ENCODE measurements at places on chromosomes 11 and 22.
A peak's percentile ranks its signal among the peaks of the same experiment; 100 is the strongest.

- no peak for DNase-seq
These were observed 121.5 kb upstream of the NARS2 start for GRCh38 chr11:78696177-78696576.

DNA sequence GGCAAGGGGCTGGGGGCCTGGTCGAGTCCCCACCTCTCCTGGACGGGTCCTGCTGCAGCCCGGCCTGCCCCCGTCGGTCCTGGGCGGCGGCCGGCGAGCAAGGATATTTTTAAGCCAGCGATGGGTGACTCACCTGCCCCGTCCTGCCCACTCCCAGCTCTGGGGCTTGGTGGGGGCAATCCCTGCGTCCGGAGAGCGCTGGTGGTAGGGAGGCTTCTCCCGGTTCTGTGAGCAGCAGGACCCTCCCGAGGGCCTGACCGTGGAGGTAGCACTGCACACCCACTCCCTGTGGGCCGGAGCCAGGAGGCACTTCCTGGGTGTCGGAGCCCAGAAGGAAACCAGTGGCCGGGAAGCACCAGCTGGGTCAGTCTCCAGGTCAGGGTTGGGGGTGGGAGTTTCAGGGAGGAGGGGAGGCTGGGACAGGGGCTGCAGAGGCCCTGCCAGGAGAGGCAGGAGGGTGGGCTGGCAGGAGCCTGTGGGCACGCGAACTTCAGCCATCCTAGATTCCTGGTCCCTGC lies 467 bp downstream of the EPS8L2 start:
- DNase-seq, result no peak

GRCh38 chr22:30224161-30224857 lies 22.2 kb downstream of the LIF start:
- DNase-seq, result no peak

- DNase-seq, result no peak
These were observed 256.9 kb downstream of the CADM1 start for GRCh38 chr11:115247361-115247760.

- no peak for DNase-seq
These were observed 17.3 kb downstream of the EPS8L2 start for GRCh38 chr11:723120-723883.

DNA sequence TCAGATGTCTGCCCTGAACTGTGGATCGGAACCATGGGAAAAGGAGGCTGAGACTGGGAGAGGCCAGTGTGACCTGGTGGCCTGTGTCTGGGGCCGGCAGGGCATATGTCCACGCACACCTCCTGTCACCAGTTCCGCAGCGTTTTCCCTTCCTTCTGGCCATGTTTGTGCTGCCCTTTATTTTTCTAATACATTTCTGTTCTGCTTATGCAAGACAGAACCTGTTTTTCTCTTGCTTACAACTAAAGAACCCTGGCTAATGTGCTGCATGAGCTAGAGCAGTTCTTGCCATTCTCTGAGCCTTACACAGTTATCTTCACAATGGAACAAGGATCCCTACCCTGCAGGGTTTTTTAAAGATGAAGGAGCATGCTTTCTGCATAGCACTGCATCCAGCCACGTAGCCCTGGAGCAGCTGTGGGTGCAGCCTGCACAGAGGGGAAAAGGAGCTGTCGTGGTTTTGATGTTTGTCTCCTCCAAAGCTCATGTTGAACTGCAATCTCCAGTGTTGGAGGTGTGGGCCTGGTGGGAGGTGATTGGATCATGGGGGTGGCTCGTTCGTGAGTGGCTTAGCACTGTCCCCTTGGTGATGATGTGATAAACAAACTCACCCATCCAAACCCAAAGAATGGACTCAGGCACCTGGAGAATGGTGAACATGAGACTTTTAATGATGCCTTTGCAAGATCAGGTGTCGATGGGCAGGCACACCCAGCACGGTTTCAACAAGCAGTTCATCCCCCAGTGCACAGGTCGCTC lies 84.8 kb upstream of the SHANK2 start:
- DNase-seq, result no peak

DNA sequence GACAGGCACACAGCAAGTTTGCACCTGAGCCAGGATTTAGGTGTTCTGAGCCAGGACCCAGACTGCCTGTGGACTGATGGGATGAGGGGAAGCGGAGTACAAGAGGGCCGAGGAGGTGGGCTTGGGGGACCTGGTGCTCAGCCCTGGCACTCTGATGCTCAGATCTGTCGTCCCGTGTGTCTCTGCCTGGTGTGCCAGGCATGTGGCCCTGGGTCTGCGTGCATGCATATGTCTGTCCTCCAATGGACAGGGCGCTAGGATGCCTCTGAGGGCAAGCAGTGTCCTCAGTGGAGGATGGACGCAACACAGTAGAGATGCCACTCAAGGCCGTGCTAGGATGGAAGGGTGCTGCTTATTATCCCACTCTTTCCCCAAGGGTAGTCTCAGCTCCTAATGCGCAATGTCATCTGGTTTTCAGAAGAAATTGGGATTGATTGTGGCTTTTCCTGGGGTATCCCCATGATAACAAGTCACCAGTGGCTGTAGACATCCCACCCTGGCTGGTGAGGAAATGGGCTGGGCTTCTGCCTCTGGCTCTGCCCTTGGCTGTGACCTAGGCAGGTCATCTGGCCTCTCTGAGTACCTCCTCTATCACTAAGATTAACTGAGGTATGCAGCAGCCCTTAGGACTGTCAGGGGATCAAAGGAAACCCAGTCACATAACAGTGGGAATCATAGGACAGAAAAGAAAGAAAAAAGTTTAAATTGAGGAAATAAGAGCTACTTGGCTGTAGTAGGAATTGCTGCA lies 35.7 kb upstream of the SUSD2 start:
- DNase-seq, result no peak

DNA sequence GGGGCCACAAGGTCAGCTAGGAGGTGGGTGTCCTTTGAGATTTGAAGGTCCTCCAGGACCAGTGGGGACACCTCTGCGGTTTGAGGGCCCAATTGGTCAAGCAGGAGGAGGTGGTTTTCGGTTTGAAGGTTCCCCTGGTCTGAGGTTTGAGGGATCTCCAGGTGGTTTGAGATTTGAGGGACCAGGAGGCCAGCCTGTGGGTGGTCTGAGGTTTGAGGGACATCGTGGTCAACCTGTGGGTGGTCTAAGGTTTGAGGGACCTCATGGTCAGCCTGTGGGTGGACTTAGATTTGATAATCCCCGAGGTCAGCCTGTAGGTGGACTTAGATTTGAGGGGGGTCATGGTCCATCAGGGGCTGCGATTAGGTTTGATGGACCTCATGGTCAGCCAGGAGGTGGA lies 11.8 kb downstream of the PCF11 start:
- DNase-seq, result no peak

GRCh38 chr11:15493066-15493465 lies 378.3 kb downstream of the INSC start:
- DNase-seq, result no peak

DNA sequence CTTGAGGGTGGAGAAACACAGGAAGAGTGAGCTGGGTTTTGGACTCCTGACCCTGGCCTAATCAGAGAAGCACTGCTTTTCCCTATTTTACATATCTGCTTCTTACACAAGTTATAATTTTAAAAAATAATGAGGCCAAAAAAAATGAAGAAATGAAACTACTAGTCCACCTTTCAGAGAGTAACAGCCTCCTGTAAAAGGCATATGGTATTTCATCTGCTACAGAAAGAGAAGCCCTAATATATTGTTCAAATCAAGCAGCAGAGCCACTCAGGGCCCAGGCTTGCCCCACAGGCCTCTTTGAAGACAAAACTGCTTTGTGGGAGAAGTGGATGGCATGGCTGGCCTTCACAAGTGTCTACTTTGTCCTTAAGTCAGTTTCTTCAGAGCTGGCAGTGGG lies 10.0 kb downstream of the DIXDC1 start:
- DNase-seq, result no peak

DNA sequence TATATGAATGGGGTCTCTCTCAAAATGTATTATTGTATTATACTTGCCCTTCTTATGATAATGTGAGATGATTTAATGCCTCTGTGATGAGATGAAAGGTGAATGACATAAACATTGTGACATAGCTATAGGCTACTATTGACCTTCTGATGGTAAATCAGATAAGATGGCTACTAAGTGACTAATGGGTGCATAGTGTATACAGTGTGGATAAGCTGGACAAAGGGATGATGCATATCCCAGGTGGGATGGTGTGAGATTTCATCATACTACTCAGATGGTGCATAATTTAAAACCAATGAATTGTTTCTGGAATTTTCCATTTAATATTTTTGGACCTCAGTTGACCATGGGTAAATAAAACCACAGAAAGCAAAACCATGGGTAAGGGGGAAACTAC lies 243.5 kb downstream of the SBF2 start:
- DNase-seq, result no peak

- no peak for DNase-seq
These were observed 30.5 kb upstream of the PPP2R1B start for GRCh38 chr11:111796696-111797095.

DNA sequence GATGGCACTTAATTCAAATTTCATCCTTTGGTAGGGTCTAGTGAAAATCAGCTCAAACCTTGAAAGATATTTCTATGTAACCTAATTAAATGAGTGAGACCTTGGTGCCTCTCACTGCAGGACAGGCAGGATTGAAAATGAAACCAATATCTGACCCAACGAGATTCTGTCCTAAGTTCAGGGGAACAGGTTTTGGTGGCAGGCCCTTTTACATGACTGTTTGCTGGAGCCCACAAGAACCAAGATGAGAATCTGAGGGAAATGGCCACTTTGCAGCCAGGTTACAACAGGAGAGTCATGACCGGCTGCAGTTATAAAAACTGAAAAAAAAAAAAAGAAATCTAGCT lies 130.2 kb downstream of the TRIM44 start:
- no peak for DNase-seq

DNA sequence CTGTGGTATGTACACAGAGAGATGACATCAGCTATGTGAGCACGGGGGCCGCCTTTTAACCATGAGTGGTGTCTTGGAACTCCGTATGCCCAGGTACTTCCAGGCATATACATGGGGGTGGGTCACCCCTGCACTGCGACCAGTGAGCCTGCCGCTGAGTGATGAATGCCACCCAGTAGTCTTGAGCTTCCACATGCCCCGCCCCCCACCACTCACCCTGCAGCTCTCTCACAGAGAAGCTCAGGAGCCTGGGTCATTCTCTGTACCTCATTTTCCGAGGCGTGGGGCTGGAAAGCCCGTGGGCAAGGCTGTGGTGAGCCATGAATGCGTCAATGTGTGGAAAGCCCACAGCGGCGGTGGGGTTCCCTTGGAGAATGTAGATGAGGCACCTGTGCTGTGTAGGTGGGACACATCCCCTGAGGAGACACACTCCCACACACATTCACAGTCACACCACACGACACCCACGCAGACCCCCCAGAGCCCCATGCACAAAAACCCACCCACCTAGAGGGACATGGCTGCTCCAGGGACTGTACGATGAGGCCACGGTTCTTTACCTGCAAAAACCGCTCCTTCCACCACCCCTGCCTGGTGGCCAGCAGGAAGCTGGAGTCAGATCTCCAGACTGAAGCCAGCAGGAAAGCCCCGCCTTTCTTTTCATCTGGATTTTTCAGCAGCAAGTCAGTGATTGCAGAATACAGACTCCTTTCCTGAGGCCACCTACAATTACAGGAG lies 67.6 kb downstream of the PIWIL3 start:
- DNase-seq, result no peak

- no peak for DNase-seq
These were observed 491.1 kb downstream of the OPCML start for GRCh38 chr11:133041181-133041580.

DNA sequence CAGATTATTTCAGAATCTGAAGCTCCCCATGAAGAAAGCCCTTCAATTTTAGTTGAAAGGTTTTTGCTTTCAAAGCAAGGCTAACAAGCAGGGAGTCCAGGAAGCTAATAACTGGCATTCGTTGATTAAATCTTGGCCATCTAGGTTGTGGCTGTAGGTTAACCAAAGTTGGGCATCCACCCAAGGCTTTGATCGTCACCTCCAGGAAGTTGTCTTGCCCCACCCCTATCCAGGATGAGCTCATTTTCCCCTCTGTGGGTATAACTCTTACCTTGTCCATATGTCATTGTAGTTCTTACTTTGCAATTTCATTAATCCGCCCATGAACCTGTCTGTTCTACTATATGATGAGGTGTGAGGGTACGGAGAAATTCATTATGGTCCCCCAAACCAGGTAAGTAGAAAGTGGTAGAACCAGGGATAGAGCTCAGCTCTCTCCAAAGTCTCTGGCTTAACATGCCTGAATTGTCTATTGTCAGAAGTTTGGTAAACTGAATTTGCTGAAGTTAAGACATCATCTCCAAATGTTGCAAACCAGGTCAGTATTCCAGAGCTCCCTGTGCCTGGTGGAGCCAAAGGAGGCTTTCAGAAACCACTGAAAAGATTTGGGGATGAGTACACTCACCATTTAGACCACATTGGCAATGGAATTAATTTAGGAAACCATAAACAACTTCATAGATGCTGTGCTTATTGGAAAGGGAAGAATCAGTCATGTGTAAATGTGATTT lies 97.1 kb downstream of the CD44 start:
- peak; percentile 70 for DNase-seq

DNA sequence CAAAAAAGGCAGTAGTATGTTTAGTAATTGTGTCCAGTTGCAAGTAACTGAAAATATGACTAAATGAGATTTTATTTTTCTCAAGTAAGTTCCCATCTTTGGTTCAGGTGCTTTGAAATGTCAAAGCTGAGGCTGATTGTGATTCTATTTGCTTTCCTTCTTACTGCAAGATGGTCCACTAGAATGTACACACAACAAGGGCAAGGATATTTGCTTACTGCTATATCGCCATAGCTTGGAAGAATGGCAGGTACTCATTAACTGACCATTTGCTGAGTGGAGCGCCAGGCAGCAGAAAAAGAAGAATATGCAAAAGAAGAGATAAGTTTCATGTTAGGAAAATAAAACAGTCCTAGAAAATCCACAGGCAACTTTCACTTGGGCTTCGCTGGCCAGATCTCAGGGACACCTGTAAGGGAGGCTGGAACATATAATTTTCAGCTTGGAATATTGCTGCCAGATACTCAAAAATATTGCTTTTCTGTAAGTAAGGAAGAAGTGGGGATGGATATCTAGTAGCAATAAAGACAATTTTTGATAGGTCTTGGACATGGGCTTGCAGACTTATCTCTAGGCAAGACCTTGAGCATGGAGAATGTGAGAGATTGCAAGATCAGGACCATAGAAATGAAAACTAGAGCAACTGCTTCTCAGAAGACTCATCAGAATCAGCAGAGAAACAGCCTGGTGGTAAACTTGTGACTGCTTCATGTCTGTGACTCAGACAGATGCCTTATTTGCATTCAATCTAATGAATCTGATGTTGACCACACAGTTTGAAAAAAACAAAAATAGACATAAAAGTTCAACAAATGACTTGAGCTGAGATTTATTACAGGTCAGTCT lies 44.8 kb upstream of the OR9Q1 start:
- DNase-seq, result no peak

GRCh38 chr11:112881461-112881860 lies 79.8 kb upstream of the NCAM1 start:
- no peak for DNase-seq
